ENCODE measurements at places on chromosomes 11 and 22.

- DNase-seq: no peak
Measured at GRCh38 chr22:26708256-26709009, 51.0 kb downstream of the MIAT start.

- no peak for DNase-seq
Measured at GRCh38 chr22:23774114-23774921, 1.7 kb downstream of the MMP11 start.

DNA sequence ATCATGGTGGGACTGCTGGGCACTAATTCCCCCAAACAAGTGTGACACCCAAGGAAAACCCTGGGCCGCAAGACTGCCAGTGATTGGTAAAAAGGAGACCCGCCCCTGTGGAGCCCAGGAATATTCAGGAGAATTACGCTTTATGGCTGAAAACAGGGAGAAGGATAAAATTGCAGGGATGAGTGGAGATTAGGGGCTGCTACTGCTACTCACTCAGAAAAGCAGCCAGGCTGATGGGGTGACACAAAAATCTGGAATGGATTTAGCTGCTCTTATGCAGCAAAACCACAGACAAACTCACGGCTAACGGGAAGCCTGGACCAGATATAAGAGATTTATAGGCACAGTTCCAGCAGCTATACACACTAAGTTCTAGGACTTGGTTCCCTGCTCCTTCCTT is 4.4 kb upstream of the FBXO3 start:
- DNase-seq: no peak

GRCh38 chr11:75918331-75918730 is 103.3 kb downstream of the UVRAG start:
- no peak for DNase-seq

DNA sequence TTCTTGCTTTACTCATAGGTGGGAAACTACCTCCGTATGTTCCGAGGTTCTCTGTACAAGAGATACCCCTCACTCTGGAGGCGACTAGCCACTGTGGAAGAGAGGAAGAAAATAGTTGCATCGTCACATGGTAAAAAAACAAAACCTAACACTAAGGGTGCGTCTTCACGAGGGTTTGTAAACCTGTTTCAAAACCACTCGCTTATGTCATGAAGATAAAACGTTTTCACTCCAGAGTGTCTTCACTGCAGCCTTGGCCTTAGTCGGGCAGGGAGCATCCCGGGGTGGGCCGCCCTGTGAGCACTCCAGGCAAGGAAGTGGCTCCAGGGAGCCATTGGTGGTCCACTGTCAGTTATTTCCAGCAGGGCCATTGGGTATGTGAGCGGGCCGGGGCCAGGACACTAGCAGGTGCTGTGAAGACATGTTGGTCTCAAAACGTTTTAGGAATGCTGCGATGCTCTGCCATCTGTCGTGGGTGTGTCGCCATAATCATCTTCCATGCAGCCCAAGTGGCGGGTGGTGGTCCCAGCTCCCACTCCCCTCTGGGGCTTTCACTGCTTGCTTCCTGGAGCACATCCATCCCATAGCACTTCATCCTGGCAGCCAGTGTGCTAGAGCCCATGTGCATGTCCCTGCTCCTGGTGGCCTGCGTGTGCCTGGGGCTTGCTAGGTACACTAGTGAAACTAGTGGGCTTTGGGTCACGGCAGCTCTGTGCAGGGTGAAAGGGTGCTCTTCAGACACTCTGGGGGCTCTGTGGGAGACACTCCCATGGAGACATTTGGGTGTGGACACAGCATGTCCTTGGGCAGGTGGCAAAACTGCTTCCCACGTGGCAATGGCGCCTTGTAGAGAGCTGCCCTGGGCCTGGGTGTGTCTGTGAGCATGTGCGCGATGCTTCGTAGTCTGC is 5.2 kb downstream of the SMARCB1 start:
- no peak for DNase-seq

DNA sequence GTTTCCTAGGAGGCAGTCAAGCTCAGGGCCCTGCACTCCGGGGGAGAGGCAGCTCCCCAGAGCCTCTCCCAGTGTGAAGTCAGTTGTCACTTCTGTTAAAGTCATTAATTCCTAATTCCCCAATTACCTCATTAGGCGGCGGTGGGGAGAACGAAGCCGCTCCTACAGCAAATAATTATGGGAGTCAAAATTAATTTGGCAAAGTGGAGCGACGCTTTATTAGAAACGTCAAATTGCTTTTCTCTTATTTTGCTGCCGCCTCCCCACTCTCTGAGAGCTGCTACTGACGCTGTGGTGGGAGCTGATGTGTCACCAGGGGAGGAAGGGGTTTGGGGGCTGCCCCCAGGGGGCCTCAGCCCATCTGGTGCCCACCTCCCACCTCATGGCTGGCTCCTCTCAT is 41.6 kb downstream of the SLC22A12 start:
- no peak for DNase-seq

DNA sequence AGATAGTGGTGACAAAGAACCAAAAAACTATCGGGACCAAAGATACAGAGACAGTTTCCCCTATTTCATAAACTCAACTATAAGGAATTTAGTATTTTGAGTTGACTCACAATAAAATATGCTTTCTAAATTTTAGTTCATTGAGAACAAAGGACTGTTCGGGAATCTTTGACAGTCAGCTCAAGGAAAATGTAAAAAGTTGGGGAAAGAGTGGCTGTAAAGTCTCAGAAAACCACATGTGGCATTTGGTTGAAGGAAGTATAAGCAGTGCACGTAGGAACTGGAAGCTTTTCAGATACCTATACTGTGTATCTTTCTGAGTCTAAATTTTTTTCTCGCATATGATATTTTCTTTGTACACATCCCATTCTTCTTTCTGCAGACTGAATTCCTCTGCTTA is 688.9 kb downstream of the KCNA4 start:
- DNase-seq: no peak

GRCh38 chr11:63560506-63561180 is 2.5 kb downstream of the PLAAT2 start:
- no peak for DNase-seq

DNA sequence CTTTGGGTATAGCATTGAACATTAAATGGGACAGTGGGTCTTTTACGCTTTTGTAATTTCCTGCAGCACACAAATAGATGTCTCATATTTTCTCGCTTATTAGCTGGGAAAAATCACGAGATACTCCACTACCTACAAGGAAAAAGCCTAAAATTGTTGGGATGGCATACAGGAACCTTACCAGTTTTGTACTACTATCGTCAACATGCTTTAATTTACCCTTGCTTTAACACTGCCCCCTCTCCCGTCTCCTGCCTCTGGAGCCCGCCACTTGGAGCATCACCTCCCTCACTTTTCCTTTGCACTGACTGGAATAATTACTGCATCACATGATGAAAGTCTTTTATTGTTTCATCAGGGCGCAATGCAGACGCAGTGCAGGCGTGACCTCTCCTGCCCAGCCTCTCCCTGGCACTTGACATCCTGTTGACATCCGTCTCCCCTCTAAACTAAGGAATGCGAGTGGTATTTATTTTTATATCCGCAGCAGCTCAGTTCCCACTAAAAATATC is 1.0 kb upstream of the FNBP4 start:
- DNase-seq: peak; percentile 84

DNA sequence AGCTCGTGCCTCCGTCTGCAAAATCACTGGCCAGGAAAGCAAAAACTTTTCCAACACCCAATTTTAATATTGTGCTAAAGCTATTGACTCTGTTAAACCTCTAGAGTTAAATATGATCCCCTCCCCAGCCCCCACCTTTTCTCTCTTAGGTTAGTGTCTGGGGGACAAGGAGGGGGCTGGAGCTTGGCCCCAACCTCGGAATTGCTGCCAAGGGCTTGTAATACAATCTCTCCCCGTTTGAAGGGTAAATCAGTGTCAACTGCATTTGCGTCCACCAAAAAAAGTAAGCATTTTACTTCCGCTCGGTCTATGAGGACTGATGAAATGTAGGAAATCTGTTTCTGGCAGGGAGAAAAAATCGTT is at the start of gene GAS2:
GAS2 (plus strand) TSS at position 287 of the 363 bp plus-strand sequence. CDS start 8,259 bp downstream, outside the sequence.
- no peak for DNase-seq

GRCh38 chr22:19661156-19661555 is 53.1 kb upstream of the SEPTIN5 start:
- DNase-seq: no peak

DNA sequence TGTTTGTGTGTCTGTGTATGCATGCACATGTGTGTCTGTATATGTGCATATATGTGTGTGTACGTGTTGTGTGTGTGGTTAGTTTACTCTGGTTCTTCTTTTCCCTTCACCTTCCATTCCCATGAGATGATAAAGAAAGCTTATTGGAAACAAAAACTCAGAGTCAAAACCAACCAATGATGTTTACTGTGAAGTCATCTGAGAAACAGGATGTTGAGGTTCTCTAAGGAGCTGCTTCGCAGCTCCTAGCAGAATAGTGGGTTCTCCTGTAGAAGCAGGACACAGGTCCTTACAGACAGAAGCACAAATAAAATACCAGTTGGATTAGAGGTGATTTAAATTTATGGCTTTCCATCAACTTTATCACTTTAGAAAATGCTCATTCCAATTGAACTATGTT is 256.1 kb upstream of the PLET1 start:
- no peak for DNase-seq

DNA sequence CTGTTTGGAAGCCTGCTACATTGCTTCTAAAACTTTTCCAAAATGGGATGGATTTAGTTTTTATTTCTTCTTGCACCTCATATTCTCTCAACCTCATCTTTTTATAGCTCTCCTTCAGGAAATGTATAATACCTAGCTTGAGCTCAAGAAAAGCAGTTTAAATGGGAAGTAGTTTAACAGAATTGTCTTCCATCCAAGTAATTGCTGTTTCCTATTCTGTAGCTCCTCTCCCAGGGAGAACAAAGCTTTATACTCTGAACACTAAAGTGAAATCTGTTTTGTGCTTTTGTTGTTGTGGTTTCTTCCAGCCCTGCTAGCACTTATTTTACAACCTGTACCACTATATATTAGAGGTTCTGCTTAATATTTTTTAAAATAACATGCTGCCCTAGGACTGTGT is 83.2 kb upstream of the HORMAD2 start:
- no peak for DNase-seq

All from DMS153 (cell line).